ENCODE measurements at places on chromosomes 1 and 21.

GRCh38 chr1:204777591-204777990 is 92.1 kb upstream of the LRRN2 start:
- DNase-seq: no peak

GRCh38 chr1:85689775-85690404 is 18.3 kb downstream of the ZNHIT6 start:
- no peak for DNase-seq

- no peak for DNase-seq
Measured at GRCh38 chr1:100799954-100800612, 80.5 kb downstream of the VCAM1 start.

- DNase-seq: peak; percentile 61
Measured at GRCh38 chr1:101996825-101997465, at the start of gene OLFM3. TSS of gene OLFM3 (minus strand) at chr1:101996926.

DNA sequence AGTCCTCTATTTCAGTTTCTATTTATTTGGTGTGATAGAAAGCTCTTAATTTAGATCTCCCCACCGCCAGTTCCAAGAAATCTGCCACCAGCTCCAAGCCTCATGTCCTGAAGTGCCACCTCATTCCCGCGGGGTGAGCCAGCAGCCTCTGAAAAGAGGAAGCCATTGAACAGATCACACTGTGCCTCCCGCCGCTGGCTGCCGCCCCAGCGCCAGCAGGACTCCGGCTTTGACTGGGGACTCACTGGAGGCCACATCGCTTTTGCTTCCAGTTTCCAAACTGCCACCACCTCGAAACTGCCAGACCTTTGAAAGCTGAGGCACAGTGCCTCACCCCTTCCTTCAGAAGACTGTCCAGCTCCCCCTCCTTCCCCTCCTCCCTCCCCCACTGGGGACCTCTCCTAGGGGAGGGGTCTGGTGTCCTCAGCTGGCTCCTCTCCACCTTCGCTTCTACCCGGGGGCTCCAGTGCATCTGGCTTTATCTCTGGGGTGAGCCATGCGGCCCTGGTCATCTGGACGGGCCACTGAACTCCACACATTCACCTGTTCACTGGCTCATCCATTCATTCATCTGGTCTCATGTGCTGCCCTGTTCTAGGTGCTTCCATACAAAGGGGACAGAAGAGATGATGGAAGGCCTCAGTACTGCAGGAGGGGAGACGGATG is 58.9 kb downstream of the VPS26C start:
- DNase-seq: no peak

GRCh38 chr1:40838980-40839942 is 22.9 kb downstream of the CITED4 start:
- DNase-seq: no peak

GRCh38 chr1:212698467-212699103 is 1.1 kb downstream of the BATF3 start:
- DNase-seq: no peak

- DNase-seq: no peak
Measured at GRCh38 chr21:14589855-14590563, 43.9 kb upstream of the SAMSN1 start.

- no peak for DNase-seq
Measured at GRCh38 chr1:184935920-184936798, 38.1 kb downstream of the NIBAN1 start.

DNA sequence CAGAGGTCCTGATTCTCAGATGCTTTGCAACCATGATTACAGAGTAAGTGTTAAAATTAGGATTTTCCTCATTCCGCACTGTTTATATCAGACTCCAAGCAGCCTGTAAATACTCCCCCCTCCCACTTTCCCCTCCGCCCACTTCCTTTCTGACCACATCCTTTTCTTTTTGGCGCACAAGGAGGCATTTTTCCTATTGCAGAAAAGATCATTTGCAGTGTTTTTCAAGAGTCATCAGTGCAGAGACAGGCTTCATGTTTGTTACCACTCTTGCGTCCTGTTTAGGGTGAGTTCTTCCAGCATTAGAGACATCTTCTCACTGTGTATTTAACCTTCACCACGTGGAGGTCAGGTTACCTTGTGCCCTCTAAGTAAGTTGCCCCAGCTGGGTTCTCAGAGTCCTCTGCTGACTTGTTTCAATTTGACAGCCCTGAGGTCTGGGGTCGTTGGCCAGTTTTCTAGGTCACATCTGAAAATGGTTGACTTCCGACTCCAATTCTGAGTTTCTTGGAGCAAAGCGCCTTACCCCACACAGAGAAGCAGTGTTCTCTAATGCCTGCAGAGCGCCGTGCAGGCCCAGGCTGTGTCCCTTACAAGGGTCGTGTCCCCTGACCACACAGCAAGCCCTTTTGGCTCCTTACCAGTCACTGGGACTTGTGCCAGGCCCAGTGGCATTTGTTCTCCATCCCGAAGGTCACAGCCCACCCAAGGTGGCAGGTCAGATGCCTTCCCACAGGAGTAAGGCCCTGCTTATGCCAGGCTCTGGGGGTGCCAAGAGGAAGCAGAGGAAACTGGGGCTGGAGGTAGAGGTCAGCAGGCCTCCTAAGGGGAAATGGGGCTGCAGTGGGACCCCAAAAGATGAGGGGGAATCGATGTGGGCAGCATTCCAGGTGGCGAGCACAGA is 85.6 kb downstream of the FAM78B start:
- no peak for DNase-seq

DNA sequence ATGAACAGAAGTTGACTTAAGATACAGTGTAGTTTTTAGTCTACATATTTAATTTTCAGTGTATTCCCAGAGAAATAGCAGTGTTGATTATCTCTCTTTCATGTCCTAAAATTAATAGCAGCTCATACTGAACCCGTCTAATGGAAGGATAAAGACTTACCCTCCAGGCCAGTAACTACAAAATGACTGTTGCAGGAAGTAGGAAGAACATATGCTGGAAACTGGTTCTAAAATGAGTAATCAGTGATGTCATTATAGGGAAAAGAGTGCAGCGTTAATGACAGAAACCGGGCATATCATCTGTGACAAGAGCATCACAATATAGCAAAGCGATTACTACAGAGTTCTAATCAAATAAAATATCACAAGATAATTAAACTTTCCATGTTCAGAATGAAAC is 385.5 kb downstream of the SMYD3 start:
- DNase-seq: no peak

- peak; percentile 58 for DNase-seq
Measured at GRCh38 chr1:231691618-231692259, 65.1 kb downstream of the DISC1 start.

GRCh38 chr21:37419228-37419906 is 52.8 kb downstream of the DYRK1A start:
- no peak for DNase-seq

GRCh38 chr1:168823988-168824387 is 95.0 kb upstream of the DPT start:
- DNase-seq: no peak

- no peak for DNase-seq
Measured at GRCh38 chr21:29144736-29145353, 14.4 kb downstream of the MAP3K7CL start.

- no peak for DNase-seq
Measured at GRCh38 chr1:41918450-41919043, at the start of gene HIVEP3. TSS of gene HIVEP3 (minus strand) at chr1:41918922.
